GM04503 (cell line): ENCODE measurements at places on chromosomes 5 and 9.

GRCh38 chr5:71899865-71900342, 180.8 kb downstream of the CARTPT start:
- no peak for DNase-seq

GRCh38 chr5:91252916-91253315, 130.2 kb downstream of the ARRDC3 start:
- no peak for DNase-seq

DNA sequence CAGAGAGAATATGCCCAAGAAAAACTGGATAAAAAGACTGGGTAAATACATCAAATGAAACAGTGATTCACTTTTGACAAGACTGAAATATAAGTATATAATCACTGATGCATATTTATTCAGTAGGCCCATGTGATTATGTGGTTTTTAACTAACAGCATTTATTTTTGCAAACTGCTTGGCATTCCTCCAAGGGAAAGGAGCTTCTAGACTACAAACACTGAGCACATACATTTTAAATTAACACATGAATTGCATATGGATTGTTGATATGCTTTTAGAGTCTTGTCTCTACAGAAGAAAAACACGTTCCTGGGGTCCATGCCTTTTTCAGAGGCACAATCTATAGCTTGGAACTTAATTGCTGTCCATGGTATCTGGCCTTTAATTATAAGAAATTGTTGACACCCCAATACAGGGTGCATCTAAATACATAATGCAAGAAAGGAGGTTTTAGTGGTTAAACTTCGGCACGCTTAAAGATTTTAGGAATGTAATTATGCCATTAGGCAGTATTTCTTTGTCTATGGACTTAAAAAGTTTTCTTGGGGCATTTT, 6.9 kb upstream of the MEIKIN start:
- no peak for DNase-seq

- DNase-seq = no peak
Observed at GRCh38 chr5:118762291-118762690, 226.1 kb downstream of the DTWD2 start.

DNA sequence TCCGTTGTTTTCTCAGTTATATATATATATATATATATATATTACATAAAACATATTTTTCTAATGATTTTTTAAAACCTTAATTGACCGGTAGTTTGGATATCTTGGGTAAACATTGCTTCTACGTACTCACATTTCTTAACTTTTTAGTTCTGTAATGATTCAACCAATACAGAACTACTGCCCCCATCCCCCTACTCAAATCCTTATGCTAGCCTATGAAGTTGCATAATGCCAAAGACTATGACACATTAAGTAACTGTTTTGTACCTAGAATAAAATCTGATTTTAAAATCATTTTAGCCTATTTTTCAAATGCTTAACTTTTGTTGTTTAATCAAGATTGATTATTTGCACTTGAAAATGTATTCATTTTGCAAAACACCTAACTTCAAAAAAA, 4.4 kb upstream of the FST start:
- DNase-seq = no peak

- peak; percentile 99 for DNase-seq
Observed at GRCh38 chr9:127919253-127919815, 2.5 kb upstream of the ST6GALNAC4 start.

DNA sequence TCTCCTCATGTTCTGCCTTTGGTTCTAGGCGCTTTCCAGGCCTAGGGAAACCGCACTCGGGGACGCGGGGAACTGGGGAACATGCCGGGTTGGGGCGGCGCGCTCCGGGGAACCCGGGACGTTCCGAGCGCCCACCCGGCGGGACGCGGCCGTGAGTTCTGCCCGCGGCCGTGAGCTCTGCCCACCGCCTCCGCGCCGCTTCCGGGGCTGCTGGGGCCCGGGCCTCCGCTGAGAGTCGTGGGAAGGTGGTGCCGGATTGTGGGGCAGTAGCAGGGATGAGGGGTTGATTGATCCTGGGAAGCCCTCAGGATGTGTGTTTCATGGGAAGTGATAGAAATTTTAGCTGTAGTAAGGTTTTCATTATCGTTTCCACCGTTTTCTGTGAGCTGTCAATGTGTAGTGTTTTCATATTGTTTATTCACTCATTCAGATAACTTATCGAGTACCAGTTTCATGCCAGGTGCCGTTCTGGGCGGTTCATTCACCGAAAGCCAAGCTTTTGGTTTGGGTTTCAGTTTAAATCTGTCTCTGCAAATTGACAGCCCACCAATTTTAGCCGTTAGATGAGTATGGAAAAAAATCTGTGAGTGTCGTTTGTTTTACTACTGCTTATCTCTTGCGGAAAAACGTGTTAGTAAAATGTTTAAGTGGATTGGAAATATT, 657 bp downstream of the MTRR start:
- DNase-seq = no peak

GRCh38 chr5:66892716-66893115, 296.5 kb downstream of the MAST4 start:
- DNase-seq = no peak

DNA sequence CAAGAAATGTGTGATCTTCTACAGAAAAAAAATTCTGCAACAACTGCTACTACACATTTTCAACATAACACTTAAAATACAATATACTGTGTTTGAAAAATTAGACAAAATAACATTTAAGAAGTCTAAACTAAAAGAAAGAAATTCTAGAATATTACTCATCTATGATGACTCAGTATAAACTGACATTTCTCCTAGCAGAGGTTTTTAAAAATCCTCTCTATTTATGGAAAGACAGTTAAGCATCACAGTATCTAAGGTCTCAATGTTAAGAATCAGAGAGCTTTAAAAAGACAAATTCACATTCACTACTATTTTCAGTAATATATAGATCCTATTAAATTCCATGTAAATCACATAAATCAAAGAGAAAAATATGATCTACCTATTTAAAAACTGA, 61.3 kb downstream of the NR2F1-AS1 start:
- no peak for DNase-seq

GRCh38 chr5:15026944-15027343, 155.4 kb upstream of the ANKH start:
- no peak for DNase-seq

GRCh38 chr5:156327296-156327695, 332 bp downstream of the SGCD start:
- DNase-seq = no peak

- no peak for DNase-seq
Observed at GRCh38 chr5:55232985-55233928, at the start of gene CCNO. Gene CCNO, minus strand, starts transcription at chr5:55233608. Its CDS starts 85 bp downstream, at chr5:55233523.

DNA sequence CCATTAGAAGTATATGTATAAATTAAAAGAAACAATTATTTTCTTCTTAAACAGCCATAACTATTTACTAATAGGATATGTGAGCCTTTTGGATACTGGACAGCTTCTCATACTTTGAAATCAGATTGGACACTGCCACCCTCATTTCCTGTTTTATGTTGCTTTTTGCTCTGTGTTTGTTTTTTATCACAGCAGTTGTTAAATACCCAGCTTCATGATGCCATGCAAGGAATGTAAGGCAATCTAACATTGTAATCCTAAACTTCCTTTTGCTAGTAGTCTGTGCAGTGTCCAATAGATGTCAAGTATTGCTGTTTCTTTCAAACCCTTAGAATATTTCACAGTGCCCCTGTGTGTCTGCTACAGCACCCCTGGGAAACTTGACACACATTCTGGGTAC, 56.2 kb downstream of the CNTLN start:
- DNase-seq = peak; percentile 13

GRCh38 chr9:113738496-113738892, 137.6 kb upstream of the ZNF618 start:
- DNase-seq = no peak

DNA sequence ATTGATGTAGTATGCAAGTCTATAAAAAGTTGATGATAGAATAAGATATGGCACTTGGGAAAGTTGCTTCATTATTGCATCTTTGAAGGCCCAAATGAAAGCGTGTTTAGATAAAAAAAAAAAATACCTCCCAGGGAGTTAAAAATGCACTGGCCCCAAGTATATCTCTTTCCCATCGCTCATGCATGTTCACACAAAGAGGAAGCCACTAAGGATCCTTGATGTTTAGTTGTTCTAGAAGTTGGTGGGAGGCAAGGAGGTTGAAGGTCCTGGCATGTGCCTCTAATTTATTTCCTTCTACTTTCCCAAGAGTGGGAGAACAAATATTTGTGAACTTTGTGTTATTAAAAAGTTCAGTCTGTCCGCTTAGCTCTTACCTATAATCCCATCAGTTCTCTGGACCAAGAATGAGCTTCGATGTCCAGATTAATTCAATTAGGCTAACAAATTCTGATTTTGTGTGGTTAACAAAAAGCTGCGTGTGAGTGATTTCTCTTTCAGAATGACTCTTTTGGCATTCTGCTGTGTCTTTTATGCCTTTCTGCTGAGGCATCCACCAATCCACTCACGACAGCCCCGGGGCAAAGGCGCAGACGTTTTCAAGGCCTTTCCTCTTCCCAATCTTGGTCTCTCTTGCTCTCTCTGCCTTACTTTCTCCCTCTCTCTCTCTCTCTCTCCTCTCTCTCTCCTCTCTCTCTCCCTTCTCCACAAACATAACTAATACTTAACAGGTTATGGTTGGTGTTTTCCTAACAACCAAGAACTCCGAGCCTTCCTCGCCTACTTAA, 135.1 kb upstream of the ERCC6L2 start:
- peak; percentile 23 for DNase-seq

GRCh38 chr9:82363198-82363597, 374.6 kb downstream of the SPATA31D1 start:
- no peak for DNase-seq

- DNase-seq = no peak
Observed at GRCh38 chr9:110703669-110704068, 35.1 kb downstream of the MUSK start.

DNA sequence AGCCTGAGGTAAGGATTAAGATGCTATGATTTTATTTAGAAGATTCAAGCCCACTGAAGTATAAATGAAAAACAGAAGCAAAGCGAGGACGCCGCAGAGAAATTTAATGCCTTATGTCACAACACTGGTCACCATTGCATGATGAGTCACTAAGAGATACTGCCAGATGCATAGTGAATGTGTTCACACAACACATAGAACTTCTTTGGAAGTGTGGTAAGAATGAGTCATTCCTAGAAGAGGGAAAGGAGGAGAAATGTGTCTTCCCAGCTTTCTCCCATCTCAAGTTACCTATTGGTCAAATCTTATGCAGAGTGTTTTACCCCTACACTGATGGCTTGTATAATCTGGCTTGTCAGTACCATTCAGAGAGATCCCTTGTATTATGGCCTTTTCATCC, 465.3 kb upstream of the ARRDC3 start:
- DNase-seq = peak; percentile 54

GRCh38 chr9:36873247-36873875, 160.7 kb downstream of the PAX5 start:
- DNase-seq = no peak

GRCh38 chr9:91886414-91887076, 63.5 kb downstream of the ROR2 start:
- no peak for DNase-seq

DNA sequence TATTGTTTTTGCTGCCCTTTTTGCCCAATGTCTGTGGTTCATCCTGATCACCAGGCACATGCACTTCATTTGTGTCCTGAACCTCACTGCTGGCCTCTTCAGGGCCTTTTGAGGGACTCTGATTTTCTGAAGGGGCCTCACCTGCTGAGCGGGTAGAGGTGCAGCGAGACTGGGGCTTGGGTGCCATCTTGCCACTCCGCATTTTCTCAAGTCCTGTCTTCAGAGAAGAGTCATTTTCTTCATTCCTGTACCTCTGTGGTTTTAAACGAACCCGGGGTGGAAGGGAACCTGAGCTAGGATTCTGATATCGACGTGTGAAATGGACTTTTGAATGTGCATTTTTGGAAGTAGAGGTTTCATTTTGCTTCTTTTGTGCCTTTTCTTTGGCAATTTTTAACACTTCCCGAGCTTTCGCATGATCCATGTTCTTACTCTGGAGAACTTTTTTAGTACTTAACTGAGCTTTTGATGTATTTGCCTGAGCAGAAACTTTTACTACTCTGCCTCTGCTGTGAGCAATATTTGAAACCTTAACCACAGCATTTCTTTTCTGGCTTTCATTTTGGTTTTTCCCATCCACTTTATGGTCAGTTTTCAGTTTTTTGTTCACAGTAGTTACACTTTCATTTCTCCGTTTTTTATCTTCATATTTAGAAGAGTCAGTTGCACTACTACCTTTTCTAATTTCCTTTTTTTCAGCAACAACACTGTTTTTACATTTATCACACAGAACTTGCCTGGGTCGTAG, 26.1 kb downstream of the PWWP2A start:
- no peak for DNase-seq

GRCh38 chr5:75156585-75156984, 80.1 kb downstream of the ANKRD31 start:
- no peak for DNase-seq

GRCh38 chr9:122392714-122393113, 21.9 kb downstream of the PTGS1 start:
- DNase-seq = no peak

DNA sequence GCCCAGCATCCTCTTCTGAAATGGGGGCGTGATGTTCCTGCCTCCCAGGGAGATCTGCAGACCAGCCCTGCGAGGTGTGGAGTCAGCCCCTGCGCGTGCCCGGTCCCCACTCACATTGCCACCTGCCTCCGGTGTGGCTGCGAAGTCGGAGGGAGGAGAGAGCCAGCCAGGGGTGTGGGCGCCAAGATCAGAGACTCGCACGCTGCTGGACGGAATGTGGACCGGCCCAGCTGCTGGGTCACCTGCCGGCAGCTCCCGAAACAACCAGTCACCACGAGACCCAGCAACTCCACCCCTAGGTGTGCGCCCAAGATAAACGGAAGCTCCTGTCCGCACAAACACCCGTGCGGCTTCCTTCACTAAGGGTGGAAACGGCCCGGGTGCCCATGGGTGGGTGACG, 51.1 kb upstream of the EGFL7 start:
- DNase-seq = no peak

- DNase-seq = no peak
Observed at GRCh38 chr5:95884511-95884910, 62.0 kb upstream of the GLRX start.
